Neuronal stem cell (in vitro differentiated cells): ENCODE measurements at places on chromosomes 1 and 21.

- no peaks in the 10 kb centered on the region for H3K4me1 ChIP-seq
- H3K27ac ChIP-seq, result no peak overlapping the region
- H3K36me3 ChIP-seq, result no peaks in the 10 kb centered on the region
- no peak overlapping the region for H3K4me3 ChIP-seq
Measured at GRCh38 chr1:172661107-172661506, 2.2 kb downstream of the FASLG start.

DNA sequence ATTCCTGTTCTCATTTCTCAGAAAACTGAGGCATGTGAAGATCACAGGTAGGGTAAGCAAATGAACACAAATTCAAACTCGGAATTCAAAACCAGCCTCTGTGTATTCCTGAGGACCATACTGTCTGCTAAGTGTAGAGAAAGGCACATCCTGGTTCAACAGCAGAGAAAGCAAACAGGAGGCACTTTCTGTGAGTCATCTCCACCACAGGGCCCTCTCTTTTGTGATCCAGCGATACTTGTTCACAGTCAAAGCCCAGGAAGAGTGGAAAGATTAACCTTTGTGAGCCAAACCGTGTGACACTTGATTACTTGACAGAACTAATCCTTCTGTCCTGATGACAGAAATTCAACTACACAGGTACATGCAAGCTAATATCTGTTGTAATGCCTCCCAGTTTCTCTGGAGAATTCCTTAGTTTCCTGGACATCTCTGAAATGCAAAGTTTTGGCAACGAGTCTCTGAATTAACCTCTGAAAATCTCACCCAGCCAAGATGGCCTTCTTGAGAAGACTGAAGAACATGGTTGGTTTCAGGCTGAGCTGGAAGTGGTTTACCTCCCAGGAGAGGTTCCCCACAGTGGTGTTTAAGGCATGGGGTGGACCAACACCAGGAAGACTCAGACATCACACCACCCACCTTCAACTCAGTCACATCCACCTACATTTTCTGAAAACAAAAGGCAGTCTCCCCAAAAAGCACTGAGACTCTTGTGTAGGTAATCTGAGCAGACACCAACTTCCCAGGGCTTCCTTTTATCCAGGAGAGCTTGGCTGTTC lies 98.2 kb upstream of the ERG start:
- no peak for DNase-seq
- H3K4me1 ChIP-seq, result no peaks in the 10 kb centered on the region

DNA sequence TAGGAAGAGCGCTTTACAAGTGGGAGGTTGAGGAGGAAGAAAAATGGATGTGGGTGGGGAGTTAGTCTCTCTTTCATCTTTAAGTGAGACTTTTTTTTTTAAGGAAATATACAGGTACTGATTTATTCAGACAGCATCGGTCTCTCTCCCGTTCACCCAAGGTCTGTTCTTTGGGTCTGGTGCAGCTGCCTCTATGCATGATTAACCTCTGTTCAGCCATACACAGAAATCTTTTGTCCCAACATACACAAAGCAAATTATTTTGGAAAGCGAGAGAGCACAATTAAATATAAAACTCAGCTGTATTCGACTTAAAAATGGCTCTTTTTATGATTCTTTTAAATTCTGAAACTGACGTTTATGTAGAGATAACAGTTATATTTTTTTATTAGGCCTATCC lies 11.0 kb downstream of the PROX1 start:
- H3K4me3 ChIP-seq, result no peak overlapping the region
- peaks cover 4% of the 10 kb centered on the region for H3K4me1 ChIP-seq
- H3K27me3 ChIP-seq, result no peaks in the 10 kb centered on the region
- DNase-seq, result no peak
- peaks cover 23% of the 10 kb centered on the region for H3K36me3 ChIP-seq

DNA sequence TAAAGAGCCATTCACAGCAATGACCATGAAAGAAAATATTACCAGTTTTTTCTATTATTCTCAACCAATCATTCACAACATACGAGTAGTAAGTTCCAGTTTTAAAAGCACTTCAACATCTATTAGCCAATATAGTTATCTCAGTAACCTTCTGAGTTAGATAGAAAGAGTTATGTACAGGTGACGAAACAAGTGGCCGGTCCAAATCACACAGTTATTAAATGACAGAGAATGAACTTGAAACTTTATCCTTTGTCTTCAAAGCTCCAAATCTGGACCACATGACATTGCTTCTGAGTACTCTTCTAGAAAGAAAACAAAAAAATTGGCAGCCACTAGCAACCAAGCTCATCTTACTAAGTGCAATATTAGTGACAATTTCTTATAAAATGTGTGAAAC lies 393.8 kb downstream of the OMA1 start:
- no peak overlapping the region for H3K4me3 ChIP-seq
- no peak for DNase-seq
- H3K4me1 ChIP-seq, result peaks cover 12% of the 10 kb centered on the region
- H3K27me3 ChIP-seq, result no peaks in the 10 kb centered on the region
- no peaks in the 10 kb centered on the region for H3K36me3 ChIP-seq
- no peak overlapping the region for H3K27ac ChIP-seq

DNA sequence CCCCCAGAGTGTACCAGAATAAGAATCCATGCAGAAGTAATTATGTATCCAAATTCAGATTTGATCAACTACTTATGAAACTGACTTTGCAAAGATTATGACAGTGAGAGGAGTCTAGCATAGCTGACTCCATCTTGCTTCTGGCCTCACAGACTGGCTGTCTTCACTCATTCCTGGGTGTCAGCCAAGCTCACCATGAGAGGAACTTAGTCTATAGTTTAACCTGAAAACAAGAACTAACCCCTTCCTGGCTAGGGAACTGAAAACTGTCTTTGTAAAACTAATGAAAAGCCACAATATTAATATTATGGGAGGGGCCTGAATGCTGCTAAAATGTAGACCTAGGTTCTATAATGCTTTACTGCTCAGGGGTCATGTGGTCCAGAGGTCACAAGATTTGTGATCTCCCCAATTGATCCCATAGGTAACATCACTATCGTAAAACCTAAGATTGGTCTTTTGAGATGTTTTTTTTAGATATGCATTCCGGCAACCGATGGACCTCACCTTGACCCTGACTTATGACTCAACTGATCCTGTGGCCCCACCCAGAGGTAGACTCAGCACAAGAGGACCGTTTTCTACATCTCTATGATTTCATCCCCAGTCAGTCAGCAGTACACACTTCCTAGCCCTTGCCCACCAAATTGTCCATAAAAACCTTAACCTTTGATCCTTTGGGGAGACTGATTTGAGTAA lies 55.2 kb downstream of the ATP1B1 start:
- H3K27me3 ChIP-seq, result no peaks in the 10 kb centered on the region
- no peak overlapping the region for H3K27ac ChIP-seq
- H3K36me3 ChIP-seq, result no peaks in the 10 kb centered on the region
- DNase-seq, result no peak
- H3K4me1 ChIP-seq, result no peaks in the 10 kb centered on the region

DNA sequence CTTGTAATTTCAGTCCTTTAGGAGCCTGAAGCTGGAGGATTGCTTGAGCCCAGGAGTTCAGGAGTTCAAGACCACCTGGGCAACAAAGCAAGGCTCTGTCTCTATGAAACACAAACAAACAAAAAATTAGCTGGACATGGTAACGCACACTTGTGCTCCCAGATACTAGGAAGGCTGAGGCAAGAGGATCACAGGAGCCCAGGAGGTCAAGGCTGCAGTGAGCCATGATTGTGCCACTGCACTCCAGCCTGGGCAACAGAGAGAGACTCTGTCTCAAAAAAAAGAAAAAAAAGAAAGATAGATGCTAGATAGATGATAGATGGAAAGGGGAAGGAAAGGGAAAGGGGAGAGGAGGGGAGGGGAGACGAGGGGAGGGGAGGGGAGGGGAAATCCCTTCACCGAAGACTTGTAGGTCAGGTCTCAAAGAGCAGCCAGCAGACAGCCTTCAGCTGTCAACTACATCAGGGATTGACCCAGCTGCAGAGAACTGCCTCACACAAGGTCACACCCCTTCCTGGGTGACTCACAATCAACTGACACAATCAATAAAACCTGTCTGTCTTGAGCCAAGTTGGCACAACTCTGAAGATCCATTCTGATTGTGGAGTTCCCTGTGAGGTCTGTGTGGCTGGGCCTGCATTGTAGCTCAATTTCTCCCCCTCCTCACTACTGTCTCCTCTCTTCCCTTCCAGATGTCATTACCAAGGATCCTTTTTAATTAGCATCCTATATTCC lies 200.6 kb downstream of the RGS7 start:
- DNase-seq, result no peak
- no peaks in the 10 kb centered on the region for H3K36me3 ChIP-seq
- no peaks in the 10 kb centered on the region for H3K4me1 ChIP-seq
- H3K4me3 ChIP-seq, result no peak overlapping the region
- H3K27me3 ChIP-seq, result no peaks in the 10 kb centered on the region

- peaks cover 80% of the 10 kb centered on the region for H3K36me3 ChIP-seq
- H3K4me1 ChIP-seq, result no peaks in the 10 kb centered on the region
- no peak overlapping the region for H3K27ac ChIP-seq
- no peaks in the 10 kb centered on the region for H3K27me3 ChIP-seq
Measured at GRCh38 chr1:92310185-92310597, 11.3 kb downstream of the RPAP2 start.

GRCh38 chr1:198556971-198557370 lies 16.5 kb upstream of the ATP6V1G3 start:
- no peak for DNase-seq
- no peaks in the 10 kb centered on the region for H3K4me1 ChIP-seq

DNA sequence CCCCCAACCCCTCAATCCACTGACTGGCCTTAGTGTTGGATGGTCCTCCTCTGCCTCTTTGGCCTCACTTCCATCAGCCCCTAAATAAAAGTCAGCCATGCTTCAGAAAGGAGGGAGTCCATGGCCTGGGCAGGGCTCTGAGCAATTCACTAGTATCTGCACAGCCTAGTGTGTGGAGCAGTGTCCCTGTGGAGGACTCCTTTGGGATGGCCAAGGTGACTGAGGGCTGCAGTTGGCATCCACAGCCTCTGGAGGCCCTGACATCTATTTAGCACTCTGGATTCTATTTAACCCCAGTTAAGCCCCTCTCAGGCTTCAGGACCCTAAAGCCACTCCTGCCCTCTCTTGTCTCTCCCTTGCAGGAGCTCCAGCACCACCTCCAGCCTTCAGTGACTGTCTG lies 3.6 kb downstream of the THEM5 start:
- H3K27ac ChIP-seq, result no peak overlapping the region
- H3K4me3 ChIP-seq, result no peak overlapping the region
- H3K4me1 ChIP-seq, result peaks cover 1% of the 10 kb centered on the region
- no peak for DNase-seq
- no peaks in the 10 kb centered on the region for H3K36me3 ChIP-seq

GRCh38 chr1:204868340-204868700 lies 2.3 kb upstream of the NFASC start:
- H3K27me3 ChIP-seq, result no peaks in the 10 kb centered on the region
- H3K4me1 ChIP-seq, result peaks cover 12% of the 10 kb centered on the region
- no peaks in the 10 kb centered on the region for H3K36me3 ChIP-seq

GRCh38 chr1:7587773-7588456 lies 183.2 kb upstream of the VAMP3 start:
- H3K27me3 ChIP-seq, result no peaks in the 10 kb centered on the region
- no peak overlapping the region for H3K27ac ChIP-seq
- DNase-seq, result no peak
- H3K36me3 ChIP-seq, result no peaks in the 10 kb centered on the region
- no peaks in the 10 kb centered on the region for H3K4me1 ChIP-seq
- no peak overlapping the region for H3K4me3 ChIP-seq

- H3K4me3 ChIP-seq, result no peak overlapping the region
- H3K36me3 ChIP-seq, result no peaks in the 10 kb centered on the region
- no peaks in the 10 kb centered on the region for H3K27me3 ChIP-seq
- no peak for DNase-seq
- no peak overlapping the region for H3K27ac ChIP-seq
Measured at GRCh38 chr1:109948285-109948630, 36.3 kb upstream of the AHCYL1 start.

GRCh38 chr1:99887890-99888289 lies 37.7 kb downstream of the AGL start:
- peaks cover 56% of the 10 kb centered on the region for H3K36me3 ChIP-seq
- H3K27ac ChIP-seq, result no peak overlapping the region
- no peaks in the 10 kb centered on the region for H3K27me3 ChIP-seq
- H3K4me1 ChIP-seq, result no peaks in the 10 kb centered on the region
- H3K4me3 ChIP-seq, result no peak overlapping the region
- no peak for DNase-seq

DNA sequence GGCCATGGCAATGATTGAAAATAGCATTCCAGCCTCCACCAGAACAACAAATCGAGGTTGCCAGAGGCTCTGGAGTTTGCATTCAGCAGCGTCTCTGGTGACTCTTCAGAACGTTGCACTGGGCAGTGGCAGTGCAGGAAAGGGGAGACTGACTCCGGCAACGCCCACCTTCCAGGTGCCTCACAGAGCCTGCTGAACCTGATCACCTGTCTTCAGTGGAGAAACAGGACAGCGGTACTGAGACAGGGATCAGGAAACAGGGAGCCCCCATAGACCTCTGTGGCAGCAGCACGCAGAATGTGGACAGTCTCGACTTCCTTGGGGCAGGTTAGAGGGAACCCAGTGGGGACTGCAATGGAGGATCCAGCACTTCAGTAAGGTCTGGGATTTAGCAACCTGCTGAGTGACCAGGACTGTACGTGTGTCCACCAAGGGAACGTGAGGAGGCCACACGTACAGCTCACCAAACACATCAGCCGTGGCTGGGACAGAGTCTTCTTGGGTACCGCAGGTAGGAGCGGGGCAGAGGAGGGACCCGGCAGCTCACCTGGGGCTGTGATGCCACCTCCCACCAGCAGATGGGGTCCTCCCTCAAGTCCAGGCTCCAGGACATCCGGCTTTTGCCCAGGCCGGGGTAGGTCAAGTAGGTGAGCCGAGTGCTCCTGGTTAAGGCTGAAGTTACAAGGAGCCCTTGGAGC lies 128.6 kb downstream of the PRDM2 start:
- no peaks in the 10 kb centered on the region for H3K36me3 ChIP-seq
- no peak for DNase-seq
- H3K27me3 ChIP-seq, result no peaks in the 10 kb centered on the region
- no peaks in the 10 kb centered on the region for H3K4me1 ChIP-seq
- no peak overlapping the region for H3K4me3 ChIP-seq

DNA sequence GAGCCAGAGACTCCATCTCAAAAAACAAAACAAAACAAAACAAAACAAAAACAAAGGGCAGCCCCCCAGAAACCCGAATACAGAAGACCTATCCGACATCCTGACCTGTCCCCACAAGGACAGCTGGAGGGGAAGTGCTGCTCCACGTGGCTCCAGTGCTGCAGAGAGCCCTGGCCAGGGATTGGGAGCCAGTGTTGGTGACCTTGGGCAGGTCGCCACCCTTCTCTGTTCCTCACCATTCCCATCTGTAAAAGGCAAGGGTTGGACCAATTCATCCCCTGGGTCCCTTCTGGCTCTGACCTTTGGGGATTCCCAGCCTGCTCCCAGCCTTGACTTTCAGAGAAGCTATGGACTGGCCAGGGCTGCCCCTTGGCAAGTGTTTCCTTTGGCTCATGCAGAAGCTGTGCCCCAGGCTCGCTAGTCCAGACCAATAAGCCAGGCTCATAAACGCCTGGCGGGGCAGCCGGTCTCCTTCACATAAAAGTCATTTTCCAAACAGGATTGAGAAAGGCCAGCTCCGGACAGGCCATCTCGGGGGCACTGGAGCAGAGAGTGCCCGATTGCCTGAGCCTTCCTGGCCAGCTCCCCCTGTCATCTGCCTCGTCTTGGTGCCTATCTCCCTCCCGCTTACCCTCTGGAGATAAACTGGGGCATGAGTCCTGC lies 20.0 kb upstream of the PADI1 start:
- no peak for DNase-seq
- H3K4me1 ChIP-seq, result peaks cover 15% of the 10 kb centered on the region
- no peaks in the 10 kb centered on the region for H3K27me3 ChIP-seq
- H3K36me3 ChIP-seq, result no peaks in the 10 kb centered on the region
